ENCODE measurements at places on chromosomes 5 and 9. TPM values are rescaled to one million over a fixed set of nuclear protein-coding genes. Genes with fewer than 3 reads are reported as not detected.
A peak's percentile ranks its signal among the peaks of the same experiment; 100 is the strongest.

The CAMK2A gene
- total RNA-seq, result not detected

- no peaks in the 10 kb centered on the region for H3K36me3 ChIP-seq
- no peaks in the 10 kb centered on the region for H3K4me1 ChIP-seq
- no peak overlapping the region for H3K4me3 ChIP-seq
- no peak overlapping the region for H3K27ac ChIP-seq
These were observed 507.9 kb upstream of the DAP start for GRCh38 chr5:11268891-11269290.

- no peak overlapping the region for H3K27ac ChIP-seq
- H3K4me3 ChIP-seq, result no peak overlapping the region
- no peak for DNase-seq
- H3K4me1 ChIP-seq, result no peaks in the 10 kb centered on the region
- H3K36me3 ChIP-seq, result no peaks in the 10 kb centered on the region
- H3K27me3 ChIP-seq, result no peaks in the 10 kb centered on the region
These were observed 13.7 kb downstream of the DOCK2 start for GRCh38 chr5:169650701-169651331.

GRCh38 chr5:147234825-147235635 lies at the start of gene STK32A:
Gene STK32A, plus strand, starts transcription at chr5:147235026. Its CDS starts 4,609 bp downstream, at chr5:147239635.
- peak within 1 kb of the TSS; percentile 77 for H3K4me3 ChIP-seq
- DNase-seq, result peak; percentile 85
- no peaks in the 10 kb centered on the region for H3K27me3 ChIP-seq

The CARD9 gene
- total RNA-seq, result 0.43 TPM

DNA sequence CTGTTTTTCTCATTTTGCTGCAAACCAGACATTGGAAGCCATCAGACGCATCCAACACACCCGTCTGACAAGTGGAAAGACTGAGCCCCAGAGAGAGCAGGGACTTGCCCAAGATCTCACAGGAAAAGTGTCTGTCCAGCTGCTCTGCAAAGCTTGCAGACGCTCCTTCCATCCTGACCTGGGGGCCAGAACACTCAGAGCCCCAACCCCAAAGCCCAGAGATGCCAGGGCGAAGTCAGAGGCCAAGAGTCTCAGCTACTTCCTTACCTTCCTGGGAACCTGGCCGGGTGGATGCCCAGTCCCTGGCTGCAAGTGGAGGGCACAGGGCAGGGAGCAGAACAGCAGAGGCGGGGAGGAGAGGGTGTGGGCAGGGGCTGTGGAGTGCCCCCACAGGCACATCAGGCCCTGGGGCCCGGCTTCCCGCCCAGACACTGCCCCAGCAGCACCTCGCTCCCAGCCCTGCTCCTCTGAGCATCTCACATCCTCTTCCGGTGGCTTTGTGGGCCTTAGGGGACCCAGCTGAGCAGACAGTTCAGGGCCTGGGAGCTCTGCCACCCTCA lies 9.7 kb upstream of the RALGDS start:
- peaks cover 46% of the 10 kb centered on the region for H3K4me1 ChIP-seq
- H3K36me3 ChIP-seq, result no peaks in the 10 kb centered on the region
- no peak overlapping the region for H3K4me3 ChIP-seq

The ANKRD20A1 gene
- 0.21 TPM for total RNA-seq

GRCh38 chr9:2234371-2234893 lies 219.3 kb downstream of the SMARCA2 start:
- no peak overlapping the region for H3K27ac ChIP-seq
- H3K36me3 ChIP-seq, result no peaks in the 10 kb centered on the region
- no peak for DNase-seq
- H3K4me1 ChIP-seq, result no peaks in the 10 kb centered on the region

DNA sequence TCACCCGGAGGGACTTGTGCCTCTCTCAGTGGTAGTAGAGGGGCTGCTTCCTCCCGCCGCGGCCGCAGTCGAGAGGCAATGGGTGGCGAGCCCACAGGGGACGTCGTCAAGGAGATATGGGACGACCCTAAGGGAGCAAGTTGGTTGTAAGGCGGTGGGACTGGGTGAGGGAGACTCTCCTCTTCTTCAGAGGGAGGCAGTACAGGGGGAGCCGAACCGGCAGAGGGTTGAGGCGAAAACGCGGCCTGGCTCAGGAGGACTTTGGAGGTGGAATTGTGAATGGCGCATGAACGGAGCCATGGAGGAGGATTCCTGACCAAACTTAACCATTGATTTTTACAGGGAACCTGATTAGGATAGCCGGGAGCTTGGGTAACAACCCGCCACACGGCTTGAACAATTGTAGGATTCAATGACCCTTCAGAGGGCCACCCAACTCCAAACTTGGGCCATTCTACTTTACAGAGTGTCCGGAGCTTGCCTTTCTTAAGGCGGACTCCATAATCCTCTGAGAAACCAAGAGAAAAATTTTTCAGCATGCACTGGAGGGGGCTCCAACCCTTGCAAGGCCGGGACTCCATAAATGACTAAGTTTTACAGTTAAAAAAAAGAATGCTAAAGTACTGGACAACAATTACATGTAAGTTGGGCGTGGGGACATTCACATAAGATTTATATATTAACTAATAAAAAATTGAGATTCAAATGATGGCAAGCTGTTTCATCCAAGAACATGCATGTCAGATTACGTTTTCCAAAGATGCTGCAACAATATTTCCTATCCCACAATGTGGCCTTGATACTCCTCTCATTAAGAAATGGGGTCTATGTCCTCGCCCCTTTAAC lies 19.4 kb upstream of the RHOBTB3 start:
- no peak overlapping the region for H3K4me3 ChIP-seq
- DNase-seq, result no peak
- H3K27me3 ChIP-seq, result no peaks in the 10 kb centered on the region
- no peak overlapping the region for H3K27ac ChIP-seq
- H3K4me1 ChIP-seq, result no peaks in the 10 kb centered on the region

The PIP5KL1 gene
- total RNA-seq, result not detected

The SUSD1 gene
- total RNA-seq, result 13.0 TPM

The TRAF1 gene
- 16.7 TPM for total RNA-seq

DNA sequence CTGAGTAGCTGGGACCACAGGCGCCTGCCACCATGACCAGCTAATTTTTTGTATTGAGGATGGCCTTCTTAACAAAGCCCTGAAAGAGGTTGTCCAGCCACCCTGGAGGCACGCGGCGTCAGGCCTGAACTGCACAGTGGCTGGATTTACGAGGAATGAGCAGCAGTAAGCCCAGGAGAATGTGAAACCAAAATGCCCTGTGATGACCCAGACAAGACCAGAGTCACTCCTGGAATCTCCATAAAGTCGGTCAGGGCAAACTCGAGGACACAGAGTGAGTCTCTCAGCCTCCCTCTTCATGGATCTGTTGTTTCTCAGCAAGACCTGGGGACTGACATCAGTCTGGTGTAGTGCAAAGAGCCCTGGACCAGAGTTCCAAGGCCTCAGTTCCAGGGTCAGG lies 53.2 kb upstream of the C5orf58 start:
- no peaks in the 10 kb centered on the region for H3K36me3 ChIP-seq
- H3K4me1 ChIP-seq, result no peaks in the 10 kb centered on the region
- no peaks in the 10 kb centered on the region for H3K27me3 ChIP-seq
- H3K4me3 ChIP-seq, result no peak overlapping the region
- no peak for DNase-seq

- H3K4me3 ChIP-seq, result no peak overlapping the region
- H3K27ac ChIP-seq, result no peak overlapping the region
- no peaks in the 10 kb centered on the region for H3K4me1 ChIP-seq
- DNase-seq, result no peak
- no peaks in the 10 kb centered on the region for H3K27me3 ChIP-seq
These were observed 26.6 kb downstream of the POC5 start for GRCh38 chr5:75690669-75691068.

The EGFLAM gene
- 4.2 TPM for total RNA-seq

The NXNL2 gene
- total RNA-seq, result not detected

- peaks cover 4% of the 10 kb centered on the region for H3K4me1 ChIP-seq
- no peaks in the 10 kb centered on the region for H3K27me3 ChIP-seq
- peaks cover 3% of the 10 kb centered on the region for H3K36me3 ChIP-seq
These were observed 2.2 kb downstream of the CCNJL start for GRCh38 chr5:160310140-160310539.

DNA sequence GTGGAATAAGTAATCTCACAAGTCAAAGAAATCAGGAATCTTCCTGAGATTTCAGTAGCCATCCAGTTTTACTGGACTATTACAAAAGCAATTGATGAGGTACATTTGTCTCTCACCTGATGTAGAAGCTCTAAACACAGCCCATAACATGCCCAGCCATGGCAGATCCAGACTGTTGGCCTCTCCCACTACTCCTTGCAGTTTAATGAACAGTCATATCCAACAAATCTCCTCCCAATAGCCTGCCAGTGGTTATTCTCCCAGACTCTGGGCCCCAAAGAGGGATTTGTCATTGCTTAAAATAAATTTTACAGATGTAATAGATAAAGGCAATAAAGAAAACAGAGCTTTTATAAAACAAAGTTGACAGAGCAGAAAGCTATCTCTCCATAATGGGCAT lies 80.8 kb downstream of the ZNF608 start:
- no peak for DNase-seq
- no peaks in the 10 kb centered on the region for H3K36me3 ChIP-seq
- no peak overlapping the region for H3K27ac ChIP-seq
- H3K4me3 ChIP-seq, result no peak overlapping the region
- no peaks in the 10 kb centered on the region for H3K27me3 ChIP-seq

The IFNB1 gene
- not detected for total RNA-seq

DNA sequence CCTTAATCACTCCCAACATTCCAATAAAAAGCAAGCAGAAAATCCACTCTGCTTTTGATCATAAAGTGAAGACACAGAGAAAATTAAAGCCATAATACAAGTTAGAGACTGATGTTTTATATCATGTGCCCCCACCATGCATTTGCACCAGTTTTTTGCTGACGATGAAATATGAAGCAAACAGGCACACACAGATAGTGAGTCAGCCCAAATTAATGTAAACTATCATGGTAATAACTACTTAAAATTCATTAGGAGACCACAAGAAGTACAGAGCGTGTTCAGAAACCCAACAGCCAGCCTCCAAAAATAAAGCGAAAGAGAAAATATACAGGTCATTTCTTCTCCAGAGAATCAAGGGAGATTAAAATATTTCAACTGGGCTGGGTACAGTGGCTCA lies 46.4 kb upstream of the KDM4C start:
- H3K27me3 ChIP-seq, result no peaks in the 10 kb centered on the region
- no peak overlapping the region for H3K4me3 ChIP-seq
- no peak overlapping the region for H3K27ac ChIP-seq
- H3K36me3 ChIP-seq, result no peaks in the 10 kb centered on the region
- H3K4me1 ChIP-seq, result no peaks in the 10 kb centered on the region
- no peak for DNase-seq

- H3K4me3 ChIP-seq, result no peak overlapping the region
- DNase-seq, result no peak
- H3K4me1 ChIP-seq, result no peaks in the 10 kb centered on the region
- H3K27ac ChIP-seq, result no peak overlapping the region
- H3K27me3 ChIP-seq, result no peaks in the 10 kb centered on the region
These were observed 64.9 kb downstream of the DTWD2 start for GRCh38 chr5:118923295-118924005.

DNA sequence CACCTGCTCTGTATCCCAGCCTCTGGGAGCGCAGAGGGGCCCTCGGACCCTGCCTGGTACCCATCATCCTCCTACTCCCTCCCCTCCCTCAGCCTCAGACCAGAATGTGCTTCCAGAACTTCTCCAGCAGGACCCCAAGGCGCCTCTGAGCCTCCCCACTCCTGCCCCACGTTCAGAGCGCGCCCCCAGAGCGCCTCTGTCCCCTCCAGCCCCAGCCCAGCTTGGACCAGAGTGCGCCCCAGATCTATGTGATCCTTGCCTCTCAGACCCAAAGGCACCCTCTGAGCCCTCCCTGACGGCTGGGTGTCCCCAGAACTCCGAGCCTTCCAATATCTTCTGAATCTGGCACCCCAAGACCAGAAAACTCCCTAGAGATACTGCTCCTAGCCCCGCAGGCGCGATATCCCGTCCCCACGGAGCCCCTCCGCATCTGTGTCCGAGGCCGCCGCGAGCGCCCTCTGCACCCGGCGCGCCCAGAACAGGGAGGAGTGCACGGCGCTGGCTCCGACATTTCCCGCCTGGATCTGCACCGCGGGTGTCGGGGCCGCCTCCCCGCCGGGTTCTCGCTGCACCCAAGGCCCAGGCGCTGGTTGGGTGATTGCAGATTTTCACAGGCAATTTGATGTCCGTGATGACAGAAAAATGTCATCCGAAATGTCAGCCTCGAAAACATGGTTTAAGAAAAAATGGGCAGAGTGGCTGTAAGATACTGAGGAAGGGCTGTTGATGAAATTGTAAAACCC lies 522 bp downstream of the BHMT start:
- H3K4me1 ChIP-seq, result no peaks in the 10 kb centered on the region
- H3K4me3 ChIP-seq, result no peak overlapping the region
- no peak for DNase-seq
- H3K36me3 ChIP-seq, result no peaks in the 10 kb centered on the region

DNA sequence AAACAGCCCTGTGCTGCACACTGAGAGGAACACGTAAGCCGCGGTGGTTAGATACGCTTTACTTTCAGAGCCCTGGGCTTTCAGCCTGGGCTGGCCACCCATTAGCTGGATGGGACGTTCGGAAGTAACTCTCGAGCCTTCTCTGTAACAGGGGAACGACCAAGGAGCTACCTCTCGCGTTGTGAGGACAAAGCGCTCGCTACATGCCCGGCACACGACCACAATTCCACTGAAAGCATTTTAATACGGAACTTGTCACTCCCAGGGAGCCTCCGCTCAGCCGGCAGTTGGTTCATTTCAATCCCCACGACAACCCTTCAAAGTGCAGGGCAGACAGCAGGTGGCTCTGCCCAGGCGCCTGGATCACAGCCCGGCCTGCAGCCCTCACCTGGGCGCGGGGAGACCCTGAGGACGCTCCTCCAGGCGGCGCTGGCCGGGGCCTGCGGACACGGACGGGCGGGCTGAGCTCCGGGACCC lies 368 bp downstream of the SURF1 start:
- H3K4me1 ChIP-seq, result peaks cover 16% of the 10 kb centered on the region
- no peak for DNase-seq
- H3K4me3 ChIP-seq, result peak overlapping the region; percentile 70
- H3K36me3 ChIP-seq, result peaks cover 28% of the 10 kb centered on the region
- no peaks in the 10 kb centered on the region for H3K27me3 ChIP-seq

DNA sequence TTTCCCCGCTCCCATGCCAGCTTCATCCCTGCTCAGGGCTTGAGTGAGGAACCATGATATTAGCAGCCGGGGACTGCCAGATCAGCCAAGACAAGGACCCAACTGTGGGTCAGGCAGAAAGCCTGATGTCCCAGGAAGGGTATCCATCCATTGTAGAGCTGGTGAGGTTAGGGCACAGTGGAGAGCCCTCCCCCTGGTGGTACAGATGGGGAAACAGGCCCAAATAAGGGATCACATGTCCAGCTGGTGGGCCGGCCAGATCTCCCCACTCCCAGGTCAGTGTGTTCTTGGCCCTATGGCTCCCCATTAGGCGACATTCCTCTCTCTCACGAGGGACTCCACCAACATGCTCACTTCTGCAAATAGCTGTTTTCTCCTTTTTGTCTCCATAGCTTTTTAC lies 9.0 kb downstream of the CDX1 start:
- H3K27me3 ChIP-seq, result no peaks in the 10 kb centered on the region
- H3K27ac ChIP-seq, result no peak overlapping the region
- H3K4me1 ChIP-seq, result peaks cover 11% of the 10 kb centered on the region
- H3K36me3 ChIP-seq, result no peaks in the 10 kb centered on the region
- H3K4me3 ChIP-seq, result no peak overlapping the region
